ENCODE measurements at places on chromosomes 6 and 20. TPM values are rescaled to one million over a fixed set of nuclear protein-coding genes. Genes with fewer than 3 reads are reported as not detected.

DNA sequence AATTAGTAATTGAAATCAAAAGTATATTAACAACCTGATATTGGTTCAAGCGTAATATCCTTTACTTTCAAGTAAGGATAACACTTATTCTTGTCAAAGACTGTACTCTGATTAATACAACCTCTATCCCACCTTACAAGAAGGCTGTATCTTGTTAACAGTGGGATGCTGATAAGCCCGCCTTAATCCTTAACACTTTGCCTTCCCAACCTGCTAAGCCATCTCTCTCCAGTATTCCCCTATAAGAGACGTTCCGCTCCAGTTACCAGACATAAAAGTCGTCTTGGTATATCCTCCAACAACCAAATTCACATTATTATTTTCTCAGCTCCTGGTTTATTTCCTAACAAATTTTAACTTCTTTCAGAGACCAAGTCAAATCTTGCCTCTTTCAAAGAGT lies 2.0 kb downstream of the BTBD9 start:
- no peaks in the 10 kb centered on the region for H3K36me3 ChIP-seq
- H3K4me1 ChIP-seq: peaks cover 24% of the 10 kb centered on the region
- no peak for DNase-seq
- H3K4me3 ChIP-seq: no peak overlapping the region

- H3K27ac ChIP-seq: no peak overlapping the region
- H3K4me1 ChIP-seq: peaks cover 9% of the 10 kb centered on the region
- H3K27me3 ChIP-seq: no peaks in the 10 kb centered on the region
- peaks cover 14% of the 10 kb centered on the region for H3K36me3 ChIP-seq
- H3K4me3 ChIP-seq: no peak overlapping the region
Observed at GRCh38 chr20:33553516-33553915, 63.6 kb downstream of the CBFA2T2 start.

DNA sequence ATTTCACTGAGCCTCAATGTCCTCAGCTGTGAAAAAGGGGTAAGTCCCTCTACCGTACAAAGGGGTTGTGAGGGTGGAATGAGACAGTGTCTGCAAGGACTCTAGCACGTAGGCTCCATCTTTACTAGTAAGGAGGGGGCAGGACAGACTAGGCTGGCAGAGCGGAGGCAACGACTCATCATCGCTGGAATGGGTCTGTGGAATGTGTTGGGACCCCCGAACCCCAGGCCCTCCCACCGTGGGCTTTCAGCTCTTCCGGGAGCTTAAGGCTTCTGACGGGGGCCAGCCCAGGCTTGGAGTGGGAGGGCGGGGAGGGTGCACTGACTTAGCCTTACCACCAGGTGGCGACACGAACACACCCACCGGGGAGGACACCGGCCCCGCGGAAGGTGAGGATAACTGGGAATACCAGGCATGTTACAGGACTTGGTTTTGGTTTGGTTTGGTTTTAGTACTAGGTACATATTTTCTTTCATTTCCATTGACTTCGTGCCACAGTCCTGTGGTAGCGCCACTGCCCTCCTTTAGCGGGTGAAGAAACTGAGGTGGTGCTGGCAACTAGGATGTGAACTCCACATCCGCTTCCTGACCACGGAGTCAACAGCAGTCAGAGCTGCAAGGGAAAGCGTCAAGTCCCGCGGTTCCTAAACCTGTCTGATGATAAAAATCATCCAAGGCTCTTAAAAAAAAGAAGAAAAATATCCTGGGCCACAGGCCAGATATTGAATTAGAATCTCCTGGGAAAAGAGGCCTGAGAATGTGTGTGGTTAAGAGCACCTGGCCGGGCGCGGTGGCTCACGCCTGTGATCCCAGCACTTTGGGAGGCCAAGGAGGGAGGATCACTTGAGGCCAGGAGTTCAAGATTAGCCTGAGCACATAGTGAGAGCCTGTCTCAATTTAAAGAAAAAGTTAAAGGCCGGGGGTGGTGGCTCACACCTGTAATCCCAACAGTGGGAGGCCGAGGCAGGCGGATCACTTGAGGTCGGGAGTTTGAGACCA lies 10.3 kb upstream of the TULP1 start:
- H3K36me3 ChIP-seq: no peaks in the 10 kb centered on the region
- H3K4me3 ChIP-seq: no peak overlapping the region
- DNase-seq: peak; percentile 75
- no peak overlapping the region for H3K27ac ChIP-seq

- no peak overlapping the region for H3K4me3 ChIP-seq
- no peak for DNase-seq
- no peaks in the 10 kb centered on the region for H3K4me1 ChIP-seq
- H3K27me3 ChIP-seq: peaks cover 82% of the 10 kb centered on the region
Observed at GRCh38 chr20:48606172-48606840, 221.5 kb downstream of the PREX1 start.

DNA sequence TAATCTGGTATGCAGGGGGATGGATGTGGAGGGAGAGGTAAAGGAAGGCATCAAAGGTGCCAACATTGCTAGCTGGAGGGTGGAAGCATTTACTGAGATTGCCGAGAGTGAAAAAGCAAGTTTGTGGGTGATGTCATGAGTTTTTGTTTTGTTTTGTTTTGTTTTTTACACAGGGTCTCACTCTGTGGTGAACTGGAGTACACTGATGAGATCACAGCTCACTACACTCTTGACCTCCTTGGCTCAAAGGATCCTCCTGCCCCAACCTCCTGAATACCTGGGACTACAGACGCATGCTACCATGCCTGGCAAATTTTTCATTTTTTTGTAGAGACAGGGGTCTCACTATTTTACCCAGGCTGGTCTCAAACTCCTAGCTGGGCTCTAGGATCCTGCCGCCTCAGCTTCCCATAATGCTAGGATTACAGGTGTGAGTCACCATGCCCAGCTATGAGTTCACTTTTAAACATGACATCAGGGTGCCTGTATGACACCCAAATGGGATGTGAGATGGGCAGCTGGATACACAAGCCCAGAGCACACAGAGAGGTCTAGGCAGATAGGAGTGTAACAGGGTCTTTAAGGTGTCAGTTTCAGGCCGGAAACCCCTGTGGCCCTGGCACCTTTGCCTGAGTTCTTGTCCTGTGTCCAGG lies 35.1 kb upstream of the HMGA1 start:
- DNase-seq: no peak
- H3K4me3 ChIP-seq: no peak overlapping the region
- no peaks in the 10 kb centered on the region for H3K27me3 ChIP-seq
- peaks cover 2% of the 10 kb centered on the region for H3K4me1 ChIP-seq

- H3K27ac ChIP-seq: no peak overlapping the region
- H3K36me3 ChIP-seq: no peaks in the 10 kb centered on the region
- DNase-seq: no peak
- H3K4me1 ChIP-seq: no peaks in the 10 kb centered on the region
- no peak overlapping the region for H3K4me3 ChIP-seq
Observed at GRCh38 chr6:166712286-166713228, 85.5 kb upstream of the RPS6KA2 start.

DNA sequence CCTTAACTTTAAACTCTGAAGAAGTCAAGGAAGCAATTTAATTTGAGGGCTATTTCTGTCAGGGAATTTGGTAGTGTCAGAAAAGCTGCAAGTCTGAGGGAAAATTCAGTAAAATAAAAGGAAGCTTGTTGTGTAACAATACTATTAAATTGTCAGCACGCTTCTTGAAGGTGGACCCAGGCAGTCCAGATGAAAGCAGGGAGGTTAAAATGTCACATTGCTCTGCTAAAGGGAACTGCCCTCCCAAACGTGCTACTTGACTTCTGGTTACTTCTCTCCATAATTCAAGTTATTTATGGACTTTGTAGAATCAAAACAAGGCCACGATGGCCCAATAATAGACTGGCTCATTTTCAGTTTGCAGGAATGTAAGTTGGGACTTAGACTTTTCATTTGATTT lies 28.2 kb upstream of the ARMC2 start:
- no peaks in the 10 kb centered on the region for H3K4me1 ChIP-seq
- no peak overlapping the region for H3K4me3 ChIP-seq
- H3K36me3 ChIP-seq: no peaks in the 10 kb centered on the region
- H3K27me3 ChIP-seq: no peaks in the 10 kb centered on the region
- DNase-seq: no peak

- peaks cover 6% of the 10 kb centered on the region for H3K27me3 ChIP-seq
- peaks cover 6% of the 10 kb centered on the region for H3K36me3 ChIP-seq
- H3K4me1 ChIP-seq: no peaks in the 10 kb centered on the region
- H3K27ac ChIP-seq: no peak overlapping the region
- DNase-seq: no peak
- H3K4me3 ChIP-seq: no peak overlapping the region
Observed at GRCh38 chr6:157741948-157742556, 81.0 kb upstream of the SNX9 start.

DNA sequence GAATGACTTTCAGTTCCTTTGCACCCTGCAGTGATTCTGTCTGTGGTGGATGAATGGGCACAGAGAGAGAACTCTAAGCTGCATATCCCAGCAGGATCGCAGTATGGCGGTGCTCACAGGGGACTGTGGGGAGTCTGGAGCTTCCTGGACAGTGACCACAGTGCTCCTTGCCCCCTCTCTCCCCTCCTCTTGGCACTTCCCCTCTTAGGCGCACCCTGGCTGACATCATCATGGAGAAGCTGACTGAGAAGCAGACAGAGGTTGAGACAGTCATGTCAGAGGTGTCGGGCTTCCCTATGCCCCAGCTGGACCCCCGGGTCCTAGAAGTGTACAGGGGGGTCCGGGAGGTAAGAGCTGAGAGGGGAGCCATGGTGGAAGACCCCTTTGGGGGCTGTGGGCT lies 8.6 kb downstream of the BYSL start:
- no peaks in the 10 kb centered on the region for H3K27me3 ChIP-seq
- no peak for DNase-seq
- peaks cover 2% of the 10 kb centered on the region for H3K4me1 ChIP-seq
- H3K4me3 ChIP-seq: no peak overlapping the region

DNA sequence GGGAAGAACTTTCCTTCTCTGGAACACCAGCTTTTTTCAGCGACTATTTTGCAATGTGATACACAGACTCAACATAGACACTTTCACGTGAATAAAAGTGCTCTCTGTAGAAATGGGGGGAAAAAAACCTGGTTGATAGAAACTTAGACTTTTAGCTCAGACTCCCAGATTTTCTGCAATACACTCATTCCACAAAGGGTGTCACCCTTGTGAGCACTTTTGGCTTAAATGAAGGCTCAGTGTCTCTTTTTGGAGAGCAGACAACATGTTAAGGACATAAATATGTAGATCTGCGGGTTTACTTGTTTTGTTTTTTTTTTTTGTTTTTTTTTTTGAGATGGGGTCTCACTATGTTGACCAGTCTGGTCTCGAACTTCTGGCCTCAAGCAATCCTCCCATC lies 579.6 kb downstream of the PTPRT start:
- DNase-seq: no peak
- H3K36me3 ChIP-seq: no peaks in the 10 kb centered on the region
- H3K27me3 ChIP-seq: no peaks in the 10 kb centered on the region
- no peak overlapping the region for H3K27ac ChIP-seq
- no peak overlapping the region for H3K4me3 ChIP-seq
- H3K4me1 ChIP-seq: no peaks in the 10 kb centered on the region

DNA sequence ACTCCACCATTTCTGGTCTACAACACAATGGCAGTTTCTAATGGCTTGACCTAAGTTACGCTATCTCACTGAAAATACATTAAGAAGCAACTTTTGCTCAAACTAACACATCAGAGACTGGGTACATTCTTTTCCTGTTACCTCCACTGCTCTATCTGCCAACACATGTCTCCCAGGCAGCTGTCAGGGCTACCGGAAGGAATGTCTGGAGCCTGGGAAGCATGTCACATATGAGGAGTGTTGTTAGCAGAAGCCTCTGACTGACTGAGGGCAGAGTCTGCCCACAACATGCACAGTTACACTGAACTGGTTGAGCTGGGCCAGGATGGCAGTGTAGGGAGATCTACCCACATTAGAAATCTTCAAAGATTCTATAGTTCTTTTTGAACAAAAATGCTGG lies 264.5 kb downstream of the KIF16B start:
- H3K4me3 ChIP-seq: no peak overlapping the region
- H3K36me3 ChIP-seq: peaks cover 23% of the 10 kb centered on the region
- no peak overlapping the region for H3K27ac ChIP-seq
- DNase-seq: no peak

- no peaks in the 10 kb centered on the region for H3K4me1 ChIP-seq
- DNase-seq: no peak
- H3K27ac ChIP-seq: no peak overlapping the region
- H3K4me3 ChIP-seq: no peak overlapping the region
- H3K36me3 ChIP-seq: peaks cover 23% of the 10 kb centered on the region
Observed at GRCh38 chr6:143840595-143841265, 2.4 kb upstream of the LTV1 start.

DNA sequence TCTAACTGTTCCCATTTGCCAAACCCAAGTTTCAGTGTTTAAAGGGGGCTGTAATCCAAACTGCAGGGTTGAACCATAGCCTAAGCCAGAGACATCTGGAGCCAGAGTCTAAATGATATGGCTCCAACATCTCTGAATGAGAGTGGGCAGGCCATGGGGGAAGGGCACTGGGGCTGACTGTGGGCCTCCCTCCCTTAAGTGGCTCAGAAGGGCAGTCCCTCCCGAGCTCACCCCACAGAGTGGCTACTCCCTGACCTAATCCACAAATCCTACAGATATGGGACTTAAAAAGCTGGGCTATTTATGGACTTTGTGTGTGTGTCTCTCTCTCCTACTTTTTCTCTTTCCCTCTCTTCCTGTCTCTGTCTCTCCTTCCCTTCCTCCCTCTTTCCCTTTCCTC lies 35.8 kb upstream of the AAR2 start:
- H3K27me3 ChIP-seq: no peaks in the 10 kb centered on the region
- no peaks in the 10 kb centered on the region for H3K4me1 ChIP-seq
- H3K27ac ChIP-seq: peak overlapping the region; percentile 31
- DNase-seq: no peak
- no peak overlapping the region for H3K4me3 ChIP-seq

DNA sequence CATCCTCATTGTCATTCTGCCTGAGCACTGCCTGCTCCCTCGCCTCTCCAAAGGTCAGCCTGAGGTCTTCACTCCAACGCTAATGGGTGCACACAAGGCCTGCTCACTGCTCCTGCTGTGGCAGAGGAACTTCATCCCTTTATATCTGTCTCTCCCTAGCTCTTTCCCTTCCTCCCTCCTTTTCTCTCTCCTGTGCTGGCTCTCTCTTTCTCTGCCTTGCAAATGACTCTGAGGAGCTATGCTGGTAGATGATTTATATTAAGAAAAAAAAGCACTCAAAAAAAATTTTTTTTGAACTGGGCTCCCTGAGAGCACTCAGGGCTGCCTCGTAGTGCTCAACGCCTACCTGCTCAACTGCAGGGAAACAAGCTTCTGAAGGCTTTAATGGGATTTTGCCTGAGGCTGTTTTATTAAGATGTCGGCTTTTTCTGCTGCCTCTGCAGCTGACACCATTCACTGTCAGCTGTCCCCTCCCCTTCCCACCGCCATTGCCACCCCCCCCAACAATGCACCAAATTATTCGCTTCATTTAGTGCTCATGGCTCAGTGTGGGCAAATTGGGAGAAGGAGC lies 137.7 kb upstream of the DEFB112 start:
- DNase-seq: no peak
- H3K4me1 ChIP-seq: no peaks in the 10 kb centered on the region
- no peak overlapping the region for H3K27ac ChIP-seq
- peaks cover 49% of the 10 kb centered on the region for H3K27me3 ChIP-seq
- H3K36me3 ChIP-seq: no peaks in the 10 kb centered on the region
- no peak overlapping the region for H3K4me3 ChIP-seq

Gene LY6G6C
- not detected for total RNA-seq

Gene RIMS4
- total RNA-seq: not detected

Gene CGA
- total RNA-seq: not detected

Gene AAR2
- 21.0 TPM for total RNA-seq

Gene PPIL6
- 6.5 TPM for total RNA-seq

Gene SOBP
- total RNA-seq: 0.21 TPM

Gene ME1
- total RNA-seq: 16.7 TPM

All from MCF 10A (cell line).